EH (cell line): ENCODE measurements at places on chromosomes 13 and 19.

GRCh38 chr13:28129911-28130693 lies 8.2 kb upstream of the PAN3 start:
- DNase-seq = no peak

GRCh38 chr13:30034458-30034795 lies 184.0 kb upstream of the UBL3 start:
- DNase-seq = peak; percentile 21

DNA sequence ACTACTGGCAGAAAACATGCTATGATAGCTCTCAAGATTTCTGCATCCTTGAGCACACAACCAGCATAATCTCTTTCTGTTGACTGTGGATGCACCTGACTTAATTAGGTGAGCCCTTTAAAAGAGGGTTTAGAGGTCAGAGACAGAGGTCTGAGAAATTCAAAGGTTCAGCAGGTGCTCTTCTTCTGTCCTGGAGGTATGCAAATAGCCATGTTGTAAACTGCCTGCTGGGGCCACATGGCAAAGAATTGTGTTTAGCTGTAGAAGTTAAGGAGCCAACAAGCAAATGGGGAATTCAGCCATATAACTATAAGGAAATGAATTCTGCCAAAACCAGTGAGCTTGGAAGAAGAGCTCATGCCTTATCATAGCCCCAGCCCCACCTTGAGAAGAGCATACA lies 11.6 kb upstream of the DCLK1 start:
- DNase-seq = no peak

GRCh38 chr19:41926028-41926762 lies 2.1 kb downstream of the ERFL start:
- no peak for DNase-seq

DNA sequence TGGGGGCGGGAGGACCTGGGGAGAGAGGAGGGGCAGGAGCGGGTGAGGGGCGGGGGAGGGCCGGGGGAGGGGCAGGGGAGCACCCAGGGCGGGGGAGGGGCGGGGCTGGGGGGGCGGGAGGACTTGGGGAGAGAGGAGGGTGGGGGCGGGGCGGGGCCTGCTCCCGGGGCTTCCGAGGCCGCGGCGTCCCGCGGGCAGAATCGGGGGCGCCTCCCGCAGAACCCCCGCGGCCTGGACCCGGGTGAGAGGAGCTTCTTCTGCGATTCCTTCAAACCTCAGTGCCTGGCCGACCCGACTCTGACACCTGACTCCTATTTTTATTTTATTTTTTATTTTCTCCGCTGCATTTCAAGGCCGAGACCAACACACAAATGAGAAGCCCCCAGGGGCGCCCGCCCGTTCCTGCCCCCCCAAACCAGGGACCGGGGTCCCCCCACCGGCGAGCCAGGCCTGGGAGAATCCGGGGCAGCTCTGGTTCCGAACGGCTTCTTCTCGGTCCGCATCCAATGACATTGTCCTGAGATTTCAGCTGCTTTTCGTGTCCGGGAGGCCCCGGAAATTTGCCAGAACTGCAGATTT lies 470 bp upstream of the GRTP1 start:
- DNase-seq = no peak

DNA sequence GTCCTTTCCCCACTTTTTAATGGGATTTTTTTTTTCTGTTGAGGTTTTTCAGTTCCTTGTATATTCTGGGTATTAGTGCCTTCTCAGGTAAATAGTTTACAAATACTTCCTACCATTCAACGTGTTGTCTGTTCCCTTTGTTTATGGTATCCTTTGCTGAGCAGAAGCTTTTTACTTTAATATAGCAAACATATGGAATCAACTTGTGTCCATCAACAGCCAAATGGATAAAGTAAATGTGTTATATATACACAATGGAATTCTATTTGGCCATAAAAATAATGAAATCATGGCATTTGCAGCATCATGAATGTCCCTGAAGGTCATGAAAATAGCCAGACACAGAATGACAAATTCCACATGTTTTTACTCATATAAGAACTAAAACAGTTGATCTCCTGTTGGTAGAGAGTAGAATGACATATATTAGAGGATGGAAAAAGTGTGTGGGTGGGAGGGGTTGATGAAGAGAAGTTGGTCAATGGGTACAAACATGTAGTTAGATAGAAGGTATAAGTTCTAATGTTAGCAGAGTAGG lies 500.8 kb downstream of the SLITRK6 start:
- no peak for DNase-seq

DNA sequence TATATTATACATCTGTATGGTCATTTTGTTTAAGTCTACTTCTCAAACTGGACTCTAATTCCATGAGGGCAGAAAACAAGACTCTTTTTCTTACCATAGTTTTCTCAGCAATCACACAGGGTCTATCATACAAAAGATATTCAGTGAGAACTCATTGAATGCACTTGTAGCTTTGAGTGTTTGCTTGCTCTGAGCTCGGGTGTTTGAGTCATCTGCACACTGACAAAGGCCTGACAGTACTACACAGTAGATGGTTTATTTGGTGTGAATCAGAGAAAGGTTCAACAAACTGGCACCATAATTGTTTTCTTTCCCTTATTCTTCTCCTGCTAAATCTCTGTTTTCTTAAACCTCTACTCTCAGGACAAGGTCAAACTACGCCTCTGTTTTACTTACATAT lies 586.4 kb downstream of the LMO7 start:
- DNase-seq = no peak

DNA sequence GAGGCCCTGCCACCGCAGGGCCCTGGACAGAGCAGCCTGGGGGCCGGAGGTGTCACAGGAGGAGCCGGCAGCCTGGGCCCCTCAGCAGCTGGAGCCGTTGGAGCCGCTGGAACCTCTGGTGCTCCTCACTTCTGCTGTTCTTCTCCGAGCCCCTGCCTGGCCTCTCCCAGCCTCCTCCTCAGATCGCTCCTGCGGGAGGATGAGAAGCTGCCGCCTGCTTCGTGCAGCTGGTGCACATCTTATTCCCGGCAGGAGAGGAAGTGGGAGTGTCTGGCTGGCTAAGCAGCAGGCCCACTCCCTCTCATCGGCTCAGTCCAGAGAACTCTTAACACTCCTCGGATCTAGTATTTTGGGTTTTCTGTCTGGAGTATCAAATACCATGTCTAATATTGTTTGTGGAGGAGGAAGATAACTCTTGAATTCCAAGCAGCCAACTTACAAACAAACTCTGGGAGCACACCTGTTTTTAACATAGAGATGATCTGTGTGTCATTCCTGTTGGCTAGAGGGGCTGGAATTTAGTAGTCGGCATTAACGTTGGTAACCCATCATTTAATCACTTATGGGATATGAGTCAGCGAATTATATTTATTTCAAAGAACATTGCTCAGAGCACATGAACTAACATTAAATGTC lies 37.1 kb upstream of the RNF113B start:
- peak; percentile 87 for DNase-seq

- DNase-seq = no peak
These were observed 62.6 kb downstream of the SLC10A2 start for GRCh38 chr13:103003631-103004030.

DNA sequence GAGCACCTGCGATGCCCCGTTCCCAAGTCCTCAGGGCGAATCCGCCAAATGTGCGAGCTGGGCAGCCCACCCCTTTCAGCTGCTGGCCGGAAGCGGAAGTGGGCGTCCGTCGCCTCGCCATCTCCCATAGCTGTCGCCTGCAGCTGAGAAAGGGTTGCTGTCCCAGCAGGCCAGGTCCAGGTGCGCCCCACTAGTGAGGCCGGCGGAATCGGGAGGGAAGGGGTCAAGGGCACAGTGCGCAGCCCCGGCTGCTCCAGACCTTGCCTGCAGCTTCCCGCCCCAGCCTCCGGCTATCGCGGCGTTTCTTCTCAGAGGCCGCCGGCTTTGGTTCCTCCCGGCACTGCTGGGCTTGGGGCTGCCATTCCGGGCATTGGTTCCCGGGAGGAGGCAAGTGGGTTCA lies at the start of gene ZNF177:
ZNF177 (plus strand) TSS at position 109 of the 400 bp plus-strand sequence. CDS start 15,299 bp downstream, outside the sequence.
- DNase-seq = peak; percentile 13

- DNase-seq = peak; percentile 59
These were observed 652.5 kb downstream of the SLITRK1 start for GRCh38 chr13:83229574-83230305.

DNA sequence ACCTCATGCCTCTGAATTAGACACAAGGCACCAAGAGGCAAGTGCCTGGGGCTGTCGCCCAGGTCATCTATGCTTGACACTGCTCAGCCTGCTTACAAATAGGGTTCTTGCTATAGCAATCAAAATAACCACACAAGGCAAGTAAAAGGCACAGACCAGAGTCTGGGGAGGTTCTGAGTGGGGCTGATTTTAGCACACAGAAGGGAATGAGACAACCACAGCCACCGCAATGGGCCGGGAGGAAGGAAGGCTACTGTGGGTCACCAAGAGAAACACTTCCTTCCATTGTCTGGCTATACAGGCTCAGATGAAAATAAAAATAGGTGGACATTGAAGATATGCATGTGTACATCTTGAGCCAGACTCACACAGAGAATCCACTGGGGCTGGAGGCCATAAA lies 159.1 kb downstream of the DLEU7 start:
- no peak for DNase-seq

GRCh38 chr19:29697523-29698261 lies 17.4 kb downstream of the C19orf12 start:
- DNase-seq = no peak

- no peak for DNase-seq
These were observed 52.3 kb downstream of the MRPL57 start for GRCh38 chr13:21228738-21229137.

DNA sequence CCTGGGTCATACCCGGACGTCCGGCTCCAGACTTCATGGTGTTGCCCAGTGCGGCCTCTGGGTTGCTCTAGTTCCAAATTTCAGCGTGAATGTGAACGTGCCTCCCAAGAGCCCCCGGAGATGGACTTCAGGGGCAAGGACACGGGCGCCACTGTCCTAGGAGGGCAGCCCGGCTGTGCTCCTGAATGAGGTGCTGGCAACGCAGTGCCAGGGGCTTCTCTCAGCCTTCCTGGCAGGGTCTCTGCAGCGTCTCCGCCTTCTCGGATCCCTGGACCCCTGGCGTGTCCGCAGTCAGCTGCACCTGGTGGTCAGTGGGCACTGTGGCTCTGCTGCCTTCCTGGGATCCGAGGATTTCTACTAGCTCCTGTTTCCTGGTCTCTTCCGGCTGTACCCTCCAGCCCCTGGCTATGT lies 101.7 kb upstream of the MCF2L start:
- no peak for DNase-seq

DNA sequence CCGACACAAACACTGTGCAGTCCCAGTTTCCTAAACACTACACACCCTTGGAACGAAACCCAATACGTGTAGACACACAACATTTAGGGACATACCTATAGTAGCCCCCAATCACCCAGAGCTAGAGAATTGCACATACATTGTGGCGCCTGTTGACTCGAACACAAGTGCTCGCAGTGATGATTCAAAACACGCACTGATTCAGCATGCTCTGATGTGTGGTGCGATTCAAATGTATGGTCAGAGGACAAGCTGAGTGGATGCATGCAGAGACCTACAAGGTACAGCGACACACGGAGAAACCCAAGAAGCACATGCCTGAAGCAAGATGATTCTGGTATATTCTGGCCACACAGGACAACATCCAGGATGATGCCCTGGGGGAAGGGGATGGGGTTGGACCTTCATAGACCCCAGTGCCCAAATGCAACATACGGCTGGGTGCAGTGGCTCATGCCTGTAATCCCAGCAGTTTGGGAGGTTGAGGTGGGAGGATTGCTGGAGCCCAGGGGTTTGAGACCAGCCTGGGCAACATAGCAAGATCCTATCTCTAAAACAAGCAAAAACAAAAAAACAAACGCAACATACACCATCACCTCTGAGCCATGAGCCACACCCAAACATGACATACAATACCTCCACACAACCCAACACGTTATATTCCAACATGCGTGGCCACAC lies 997 bp upstream of the KCNN4 start:
- no peak for DNase-seq

GRCh38 chr19:21474671-21475181 lies 30.7 kb upstream of the ZNF429 start:
- DNase-seq = peak; percentile 63

DNA sequence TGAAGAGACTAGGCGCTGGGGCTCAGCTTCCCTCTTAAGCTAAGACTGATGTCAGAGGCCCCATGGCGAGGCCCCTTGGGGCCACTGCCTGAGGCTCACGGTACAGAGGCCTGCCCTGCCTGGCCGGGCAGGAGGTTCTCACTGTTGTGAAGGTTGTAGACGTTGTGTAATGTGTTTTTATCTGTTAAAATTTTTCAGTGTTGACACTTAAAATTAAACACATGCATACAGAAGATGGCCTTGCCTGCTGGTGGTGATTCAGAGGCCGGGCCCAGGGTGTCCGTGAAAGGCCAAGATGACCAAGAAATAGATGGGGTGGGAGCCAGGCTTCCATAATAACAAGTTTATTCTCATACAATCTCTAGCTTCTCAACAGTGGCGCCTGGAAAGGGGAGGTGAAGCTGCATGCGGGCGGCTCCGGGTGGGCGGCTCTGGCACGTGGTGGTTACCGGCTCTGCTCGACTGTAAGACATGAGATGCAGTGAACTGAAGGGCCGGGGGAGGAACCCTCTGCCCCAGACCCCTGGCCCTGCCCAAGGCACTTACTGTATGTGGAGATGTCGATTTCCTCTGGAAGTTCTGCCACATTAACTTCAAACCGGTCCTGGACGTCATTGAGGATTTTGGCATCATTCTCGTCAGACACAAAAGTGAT lies 10.5 kb downstream of the DDX39A start:
- DNase-seq = peak; percentile 29

DNA sequence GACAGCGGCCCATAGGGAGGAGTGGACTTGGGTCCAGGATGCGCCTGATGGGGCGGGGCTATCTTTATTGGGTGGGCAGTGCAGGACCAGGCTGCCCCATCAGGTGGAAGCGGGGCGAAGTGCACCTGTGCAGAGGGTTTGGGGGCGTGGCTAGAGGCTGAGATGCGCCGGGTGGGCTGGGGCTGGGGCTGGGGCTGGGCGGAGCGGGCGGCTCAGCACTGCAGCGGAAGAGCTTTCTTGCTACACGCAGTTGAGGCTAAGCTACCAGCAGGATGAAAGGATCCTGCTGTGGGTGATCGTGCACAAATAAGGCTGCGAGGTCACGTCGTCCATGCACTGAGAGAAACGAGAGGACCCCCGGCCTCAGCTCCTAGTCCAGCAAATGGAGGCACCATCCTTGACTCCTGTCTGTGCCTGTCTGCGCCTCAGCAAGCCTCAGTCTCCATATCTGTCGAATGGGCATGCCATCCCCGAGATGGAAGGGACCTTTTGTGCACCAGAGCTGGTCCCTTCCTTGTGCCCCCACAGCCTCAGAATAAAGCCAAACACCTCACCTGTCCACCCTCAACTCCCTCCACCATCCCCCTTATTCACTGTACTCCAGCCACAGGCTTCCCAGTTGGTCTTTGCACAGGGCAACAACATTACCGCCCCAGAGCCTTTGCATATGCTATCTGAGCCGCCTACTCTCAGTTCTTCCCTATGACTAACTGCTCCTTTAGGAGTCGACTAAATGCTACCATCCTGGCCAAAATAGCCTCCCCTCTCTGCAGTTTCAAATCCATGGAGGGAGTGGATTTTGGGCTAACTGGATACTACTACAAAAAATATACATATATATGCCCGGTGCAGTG lies 21.0 kb upstream of the HOMER3 start:
- DNase-seq = no peak

DNA sequence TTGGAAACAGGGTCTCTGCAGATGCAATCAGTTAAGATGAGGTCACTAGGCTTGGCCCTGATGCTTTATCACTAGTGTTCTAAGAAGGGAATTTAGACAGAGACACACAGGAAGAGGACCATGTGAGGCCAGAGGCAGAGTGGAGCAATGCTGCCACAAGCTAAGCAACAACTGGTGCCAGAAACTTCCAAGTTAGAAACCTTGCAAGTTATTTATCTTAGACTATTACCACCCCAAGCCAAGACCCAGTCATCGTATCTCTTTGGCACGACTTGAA lies 81.1 kb downstream of the DOCK9 start:
- no peak for DNase-seq

GRCh38 chr19:41409288-41409687 lies 11.7 kb downstream of the BCKDHA start:
- peak; percentile 48 for DNase-seq
